Subcutaneous preadipocyte (primary cell): ENCODE measurements at places on chromosomes 4 and X. TPM values are rescaled to one million over a fixed set of nuclear protein-coding genes. Genes with fewer than 3 reads are reported as not detected.

Gene BBS12
- total RNA-seq = 4.3 and 6.2 TPM in 2 replicates

Gene RHOXF2B
- not detected in 2 replicates for total RNA-seq

Gene PCDH10
- total RNA-seq = not detected in 2 replicates

Gene MSANTD1
- 0.37 and 0.39 TPM in 2 replicates for total RNA-seq

Gene ALAS2
- total RNA-seq = not detected in 2 replicates

Gene STARD8
- total RNA-seq = 0.59 and 0.73 TPM in 2 replicates

Gene UGT8
- total RNA-seq = under 0.01 TPM in 1 of 2 replicates, not detected in the other

Gene GAGE13
- not detected in 2 replicates for total RNA-seq

Gene TMEM154
- 2.6 and 11.1 TPM in 2 replicates for total RNA-seq

Gene F9
- total RNA-seq = under 0.01 TPM in 1 of 2 replicates, not detected in the other

Gene EGF
- total RNA-seq = 0.20 and 0.73 TPM in 2 replicates

Gene GCNA
- total RNA-seq = 1.5 and 1.8 TPM in 2 replicates

Gene CENPI
- 18.7 and 30.7 TPM in 2 replicates for total RNA-seq

Gene NEIL3
- total RNA-seq = 8.5 and 10.8 TPM in 2 replicates

Gene C4orf54
- total RNA-seq = not detected in 2 replicates

Gene GLRA2
- not detected in 2 replicates for total RNA-seq

Gene SAT1
- total RNA-seq = 32.6 and 47.4 TPM in 2 replicates

Gene GPR119
- total RNA-seq = not detected in 2 replicates

Gene CHRNA9
- total RNA-seq = not detected in 2 replicates

Gene ARHGAP4
- 0.37 and 0.39 TPM in 2 replicates for total RNA-seq

Gene TCEAL6
- not detected in 2 replicates for total RNA-seq

Gene STK26
- total RNA-seq = 8.1 and 14.3 TPM in 2 replicates

Gene CNKSR2
- total RNA-seq = 0.37 and 0.98 TPM in 2 replicates

Gene CTAG1B
- not detected in 2 replicates for total RNA-seq

Gene GABRE
- 13.6 and 45.0 TPM in 2 replicates for total RNA-seq

Gene DCAF12L1
- total RNA-seq = not detected in 2 replicates

Gene MAGEC2
- total RNA-seq = not detected in 2 replicates

Gene EXOC1L
- not detected in 2 replicates for total RNA-seq

Gene KDR
- total RNA-seq = under 0.01 and 1.4 TPM in 2 replicates

Gene HSD17B13
- total RNA-seq = under 0.01 TPM in 1 of 2 replicates, not detected in the other

Gene LRP2BP
- under 0.01 and 0.59 TPM in 2 replicates for total RNA-seq

Gene TRMT2B
- total RNA-seq = 7.0 and 15.4 TPM in 2 replicates

Gene DNAAF6
- not detected in 2 replicates for total RNA-seq

Gene GBA3
- not detected in 2 replicates for total RNA-seq
